ENCODE measurements at places on chromosomes 1 and 21. TPM values are rescaled to one million over a fixed set of nuclear protein-coding genes. Genes with fewer than 3 reads are reported as not detected.

- H3K4me1 ChIP-seq = peaks cover 31% of the 10 kb centered on the region
- H3K4me3 ChIP-seq = no peak overlapping the region
- DNase-seq = peak; percentile 72
- H3K36me3 ChIP-seq = peaks cover 7% of the 10 kb centered on the region
- peak overlapping the region; percentile 92 for H3K27ac ChIP-seq
These were observed 122.2 kb upstream of the HOOK1 start for GRCh38 chr1:59692591-59692990.

- H3K4me3 ChIP-seq = no peak overlapping the region
- H3K27ac ChIP-seq = no peak overlapping the region
- no peaks in the 10 kb centered on the region for H3K36me3 ChIP-seq
- DNase-seq = no peak
- peaks cover 4% of the 10 kb centered on the region for H3K27me3 ChIP-seq
These were observed 78.9 kb upstream of the SLC45A1 start for GRCh38 chr1:8239039-8239305.

DNA sequence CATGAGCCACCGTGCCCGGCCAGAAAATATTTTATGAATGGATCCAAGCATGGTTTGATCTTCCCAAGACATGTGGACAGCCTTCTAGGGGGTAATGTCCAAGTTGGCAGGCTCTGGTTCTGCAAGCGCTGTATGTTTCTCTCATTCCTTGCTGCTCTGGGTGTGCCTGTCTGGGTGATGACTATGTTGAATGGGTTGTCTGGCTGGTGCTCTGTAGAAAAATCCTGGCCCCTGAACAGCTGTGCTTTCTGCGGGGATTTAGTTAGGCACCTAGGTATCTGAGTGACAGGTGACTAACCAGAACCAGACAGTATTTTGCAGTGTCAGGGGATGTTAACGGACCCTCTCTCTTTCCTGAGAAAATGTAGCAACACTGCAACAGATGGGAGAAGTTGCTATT is 14.1 kb downstream of the HUNK start:
- no peaks in the 10 kb centered on the region for H3K36me3 ChIP-seq
- H3K4me3 ChIP-seq = no peak overlapping the region
- no peak for DNase-seq

DNA sequence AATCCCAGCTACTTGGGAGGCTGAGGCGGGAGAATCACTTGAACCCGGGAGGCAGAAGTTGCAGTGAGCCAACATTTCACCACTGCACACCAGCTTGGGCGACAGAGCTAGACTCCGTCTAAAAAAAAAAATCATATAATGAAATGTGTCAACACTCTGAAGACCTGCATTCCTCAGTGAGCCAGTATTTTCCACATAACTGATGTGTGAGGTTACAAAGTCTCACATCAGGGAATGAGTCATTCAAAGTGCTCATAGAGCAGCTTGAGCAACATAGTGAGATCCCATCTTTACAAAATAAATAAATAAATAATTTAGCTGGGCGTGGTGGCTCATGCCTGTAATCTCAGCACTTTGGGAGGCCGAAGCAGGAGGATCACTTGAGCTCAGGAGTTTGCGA is 65.5 kb downstream of the CASZ1 start:
- H3K4me1 ChIP-seq = no peaks in the 10 kb centered on the region
- DNase-seq = no peak
- no peaks in the 10 kb centered on the region for H3K36me3 ChIP-seq
- H3K4me3 ChIP-seq = no peak overlapping the region
- H3K27ac ChIP-seq = no peak overlapping the region

- no peak overlapping the region for H3K27ac ChIP-seq
- DNase-seq = no peak
- H3K27me3 ChIP-seq = no peaks in the 10 kb centered on the region
- H3K4me3 ChIP-seq = no peak overlapping the region
- H3K36me3 ChIP-seq = no peaks in the 10 kb centered on the region
These were observed 61.5 kb upstream of the TIAM1 start for GRCh38 chr21:31405604-31406003.

The ZNF648 gene
- not detected for polyA plus RNA-seq

The SEMA6C gene
- polyA plus RNA-seq = not detected

The TCP10L gene
- polyA plus RNA-seq = 0.47 TPM
